Lung (tissue), 17 donors: ENCODE measurements at places on chromosomes 16 and 17.

- peak; percentile 43 for DNase-seq
Measured at GRCh38 chr17:18257982-18258355, 569 bp downstream of the FLII start.

DNA sequence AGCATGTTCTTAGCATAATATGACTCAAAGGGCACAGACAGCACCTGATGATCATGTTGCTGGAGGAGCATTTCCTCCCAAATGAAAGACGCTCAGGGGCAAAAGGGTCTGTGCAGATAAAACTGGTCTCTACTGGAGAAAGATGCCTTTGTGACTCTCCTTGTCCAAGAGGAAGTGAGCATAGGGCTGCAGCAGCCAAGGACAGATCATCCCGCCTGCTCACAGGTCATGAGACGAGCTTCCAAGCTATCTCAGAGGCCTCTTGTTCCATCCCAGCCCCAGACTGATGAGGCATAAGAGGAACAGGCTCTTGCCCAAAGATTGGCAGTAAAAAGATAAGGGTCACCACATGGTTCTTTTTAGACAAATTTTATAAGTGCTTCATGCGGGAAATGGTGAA lies 141.8 kb downstream of the KATNIP start:
- no peak for DNase-seq

GRCh38 chr16:55976815-55977214 lies 101.6 kb upstream of the CES5A start:
- no peak for DNase-seq

- DNase-seq, result no peak
Measured at GRCh38 chr16:27225536-27226360, 22.4 kb downstream of the KDM8 start.

DNA sequence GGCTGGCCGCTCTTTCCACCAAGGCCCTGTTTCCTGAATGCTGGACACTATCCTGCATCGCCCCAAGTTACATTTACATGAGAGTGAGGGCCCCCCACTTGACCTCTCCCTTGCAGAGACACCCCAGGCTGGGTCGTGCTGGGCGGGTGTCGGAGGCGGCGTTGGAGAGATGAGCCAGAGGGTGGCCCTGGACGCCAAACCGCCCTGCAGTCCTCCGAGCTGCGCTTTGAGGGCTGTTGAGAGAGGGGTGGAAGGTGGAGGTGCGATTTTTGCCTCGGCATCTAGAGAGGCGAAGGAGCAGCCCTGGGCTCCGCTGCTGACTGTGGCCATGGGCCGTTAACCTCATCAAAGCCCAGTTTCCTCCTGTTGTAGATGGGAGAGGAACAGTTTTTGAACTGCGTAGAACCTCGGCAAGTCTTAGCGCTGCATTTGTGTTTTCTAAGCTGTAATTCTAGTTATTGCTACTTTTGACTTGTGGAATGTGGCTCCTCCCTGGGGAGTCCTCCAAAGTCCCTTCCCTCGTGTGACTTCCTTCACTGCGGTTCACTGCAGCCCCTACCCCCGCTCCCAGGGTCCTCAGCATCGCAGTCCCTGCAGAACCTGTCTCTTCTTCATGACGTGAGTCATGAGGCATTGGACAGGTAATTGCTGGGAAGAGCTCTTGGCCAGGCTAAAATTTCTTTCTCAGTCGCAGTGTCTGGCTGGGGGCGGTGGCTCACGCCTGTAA lies 986 bp upstream of the ELOB start:
- DNase-seq, result peak; percentile 39

GRCh38 chr17:81240761-81241160 lies 1.6 kb downstream of the NDUFAF8 start:
- no peak for DNase-seq

DNA sequence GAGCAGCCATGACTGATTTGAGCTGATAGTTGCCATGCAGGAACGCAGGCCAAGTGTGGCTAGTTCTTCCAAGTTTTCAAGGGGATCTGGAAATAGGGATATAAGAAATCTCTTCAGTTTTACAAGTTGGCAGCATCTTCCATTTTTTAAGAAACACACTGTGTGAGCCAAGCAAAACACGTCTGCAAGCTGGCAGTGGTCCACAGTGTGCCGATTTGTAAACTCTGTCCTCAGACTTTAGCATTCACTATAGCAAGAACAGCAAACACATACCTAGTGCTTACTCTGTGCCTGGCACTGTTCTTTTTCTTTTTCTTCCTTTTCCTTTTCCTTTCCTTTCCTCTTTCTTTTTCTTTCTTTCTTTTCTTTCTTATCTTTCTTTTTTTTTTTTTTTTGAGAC lies 2.9 kb downstream of the ORAI3 start:
- peak; percentile 82 for DNase-seq

DNA sequence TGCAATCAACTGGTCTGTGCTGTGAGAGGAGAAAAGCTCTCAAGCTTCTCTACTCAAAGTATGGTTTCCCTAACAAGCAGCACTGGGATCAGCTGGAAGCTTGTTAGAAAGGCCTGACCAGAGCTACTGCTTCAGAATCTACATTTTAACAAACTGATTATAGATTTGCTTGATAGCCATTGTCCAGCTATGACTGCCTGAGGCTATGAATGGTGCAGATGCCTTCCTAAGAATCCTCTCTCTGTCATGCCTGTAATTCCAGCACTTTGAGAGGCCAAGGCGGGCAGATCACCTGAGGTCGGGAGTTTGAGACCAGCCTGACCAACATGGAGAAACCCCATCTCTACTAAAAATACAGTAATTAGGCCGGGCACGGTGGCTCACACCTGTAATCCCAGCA lies 28.6 kb downstream of the PKD1L3 start:
- no peak for DNase-seq

DNA sequence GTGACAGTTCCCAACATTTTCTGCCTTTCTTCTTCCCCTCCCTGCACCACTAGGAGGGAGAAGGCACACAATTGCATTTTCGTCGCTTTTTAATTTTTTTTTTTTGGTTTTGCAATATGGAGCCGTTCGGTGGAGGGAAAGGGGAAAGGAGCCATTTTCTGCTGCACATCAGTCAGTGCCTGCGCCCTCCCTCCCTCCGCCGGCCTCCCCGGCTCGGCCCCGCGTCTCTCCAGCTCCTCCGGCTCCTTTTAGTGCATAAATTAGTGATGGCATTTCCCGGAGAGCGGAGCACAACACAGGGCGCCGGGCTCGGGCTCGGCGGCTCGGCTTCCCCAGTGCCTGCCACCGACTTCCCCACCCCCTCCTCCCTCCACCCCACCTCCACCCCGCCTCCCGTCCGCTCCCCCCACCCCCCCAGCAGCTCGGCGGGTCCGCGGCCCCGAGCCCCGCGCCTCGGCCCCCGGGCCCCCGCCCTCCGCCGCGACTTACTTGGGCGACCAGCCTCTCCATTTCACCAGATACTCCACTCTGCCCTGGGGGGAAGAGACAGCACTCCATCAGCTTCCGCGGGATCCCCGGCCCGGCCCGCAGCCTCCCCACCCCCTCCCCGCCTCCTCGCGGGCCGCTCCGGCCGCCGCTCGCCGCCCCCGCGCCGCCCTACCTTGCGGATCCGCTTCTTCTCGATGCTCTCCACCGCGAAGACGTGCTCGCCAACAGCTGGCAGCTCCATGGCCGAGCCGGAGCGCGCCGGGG lies 542 bp downstream of the CBX4 start:
- peak; percentile 83 for DNase-seq

- DNase-seq, result no peak
Measured at GRCh38 chr16:89431158-89431584, 59.2 kb downstream of the ANKRD11 start.

DNA sequence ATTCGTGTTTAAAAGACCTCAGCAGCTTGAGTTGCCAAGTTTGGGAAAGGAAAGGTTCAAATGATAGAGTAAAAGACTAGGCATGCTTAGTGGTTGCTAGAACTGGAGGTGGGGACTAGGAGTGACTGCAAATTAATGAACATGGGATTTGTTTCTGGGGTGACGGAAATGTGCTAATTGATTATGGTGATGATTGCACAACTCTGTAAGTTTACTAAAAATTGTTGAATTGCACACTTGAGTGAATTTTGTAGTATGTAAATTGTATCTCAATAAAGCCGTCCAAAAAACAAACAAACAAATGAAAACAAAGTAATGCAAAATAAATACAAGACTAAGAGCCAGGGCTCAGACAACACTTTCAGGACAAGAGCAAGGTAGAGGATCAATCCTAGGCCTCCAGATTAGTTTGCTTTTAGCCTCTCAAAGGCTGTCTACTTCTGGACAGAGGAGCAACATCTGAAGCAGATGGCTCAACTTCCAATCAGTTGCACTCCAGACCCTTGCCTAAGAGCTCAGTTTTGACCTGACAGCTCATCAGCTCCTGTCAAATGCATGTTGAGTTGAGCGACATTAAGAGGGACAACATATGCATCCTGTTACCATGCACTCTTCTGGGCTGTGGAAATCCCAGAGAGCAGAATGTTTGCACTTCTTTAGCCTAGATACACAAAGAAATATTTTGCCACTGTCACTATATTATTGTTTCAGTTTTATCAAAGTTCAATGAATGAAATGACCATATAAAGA lies 111.2 kb upstream of the ASIC2 start:
- DNase-seq, result peak; percentile 94

DNA sequence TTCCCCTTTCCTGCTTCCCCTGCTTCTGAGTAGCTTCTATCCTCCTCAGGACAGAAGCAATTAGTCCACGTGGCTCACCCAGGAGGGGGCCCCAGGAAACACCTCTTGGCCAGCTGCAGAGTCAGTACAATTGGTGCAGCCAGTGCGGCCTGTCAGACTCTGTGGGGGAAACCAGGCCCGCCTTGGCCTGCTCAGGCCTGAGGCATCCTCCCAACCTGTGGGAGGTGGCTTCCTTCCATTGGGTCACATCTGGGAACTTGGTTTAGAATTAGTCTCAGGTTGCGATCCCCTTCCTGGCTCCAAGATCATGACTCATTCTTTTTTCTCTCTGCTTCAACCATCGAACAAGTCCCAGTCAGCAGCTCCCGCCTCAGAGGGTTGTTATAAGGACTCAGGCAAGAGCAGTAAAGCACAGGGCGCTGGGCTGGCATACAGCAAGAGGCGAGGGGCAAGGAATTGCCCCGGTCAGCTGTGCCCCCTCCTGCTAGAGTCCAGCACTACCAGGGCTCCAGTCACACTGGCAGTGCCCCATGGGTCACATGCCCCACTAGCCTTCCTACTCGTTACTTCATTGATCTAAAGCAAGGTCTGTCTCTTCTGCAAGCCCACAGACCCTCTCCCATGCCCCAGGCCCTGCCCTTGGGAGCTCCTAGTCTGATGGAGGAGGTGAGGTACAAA lies 8.1 kb upstream of the EPX start:
- no peak for DNase-seq

- no peak for DNase-seq
Measured at GRCh38 chr16:66443269-66443652, 16.2 kb downstream of the BEAN1 start.

DNA sequence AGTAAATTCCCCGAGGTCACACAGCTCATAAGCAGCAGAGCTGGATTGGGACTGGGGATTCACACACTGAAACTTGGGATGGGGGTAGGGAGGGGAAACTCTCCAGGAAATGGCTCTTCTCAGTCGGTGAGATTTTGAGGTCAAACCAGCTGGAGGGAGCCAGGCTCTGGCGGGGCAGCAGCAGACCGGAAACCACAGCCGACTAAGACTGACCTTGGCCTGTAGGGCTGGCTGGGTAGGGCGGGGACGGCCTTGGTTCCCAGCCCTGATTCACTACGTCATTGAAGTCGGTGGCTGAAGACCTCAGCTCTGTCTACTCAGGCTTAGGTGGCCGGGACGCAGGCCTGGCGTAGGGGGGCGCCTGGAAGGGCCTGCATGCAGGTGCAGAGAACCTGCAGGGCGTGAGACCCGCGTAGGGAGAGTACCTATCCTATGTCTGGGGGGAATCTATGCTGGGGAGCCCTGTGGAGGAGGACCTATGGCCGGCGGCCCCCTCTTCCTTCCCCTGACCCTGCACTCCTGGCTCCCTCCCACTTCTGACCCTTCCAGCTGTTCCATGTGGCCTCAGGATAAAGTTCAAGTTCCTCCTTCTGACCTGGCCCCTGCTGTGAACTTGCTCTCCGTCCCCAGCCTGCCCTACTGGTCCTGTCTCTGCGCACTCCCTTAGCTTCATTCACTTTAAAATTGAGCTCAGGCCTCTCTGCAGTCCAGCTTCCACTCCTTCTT lies 11.9 kb upstream of the SLC4A1 start:
- DNase-seq, result peak; percentile 77

- no peak for DNase-seq
Measured at GRCh38 chr17:28711723-28712031, at the start of gene PROCA1. PROCA1 (minus strand) TSS chr17:28711888; CDS start chr17:28711660, 228 bp downstream.

DNA sequence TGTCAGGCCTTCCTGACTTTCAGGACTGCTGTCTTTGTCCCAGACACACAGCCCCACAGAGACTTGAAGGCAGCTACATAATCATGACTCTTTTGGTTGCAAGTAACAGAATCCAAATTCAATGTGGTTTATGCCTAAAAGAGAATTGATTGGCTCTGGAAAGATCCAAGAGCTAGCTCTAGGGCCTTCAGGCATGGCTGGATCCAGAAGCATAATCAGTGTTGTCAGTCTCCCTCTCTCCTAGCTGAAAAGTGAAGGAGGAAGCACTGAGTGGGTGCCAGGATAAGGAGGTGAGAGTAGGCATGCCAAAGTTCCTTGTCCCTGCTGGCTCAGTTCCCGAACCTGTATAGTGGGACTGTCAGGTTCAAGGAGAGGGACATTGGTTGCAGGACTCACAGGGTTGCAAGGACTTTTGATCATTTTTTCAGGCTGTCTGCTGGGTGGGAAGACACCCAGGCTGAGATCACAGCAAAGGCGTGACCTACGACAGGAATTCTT lies 25.5 kb downstream of the SNX20 start:
- DNase-seq, result no peak

- DNase-seq, result no peak
Measured at GRCh38 chr16:82993926-82994325, 367.2 kb downstream of the CDH13 start.

DNA sequence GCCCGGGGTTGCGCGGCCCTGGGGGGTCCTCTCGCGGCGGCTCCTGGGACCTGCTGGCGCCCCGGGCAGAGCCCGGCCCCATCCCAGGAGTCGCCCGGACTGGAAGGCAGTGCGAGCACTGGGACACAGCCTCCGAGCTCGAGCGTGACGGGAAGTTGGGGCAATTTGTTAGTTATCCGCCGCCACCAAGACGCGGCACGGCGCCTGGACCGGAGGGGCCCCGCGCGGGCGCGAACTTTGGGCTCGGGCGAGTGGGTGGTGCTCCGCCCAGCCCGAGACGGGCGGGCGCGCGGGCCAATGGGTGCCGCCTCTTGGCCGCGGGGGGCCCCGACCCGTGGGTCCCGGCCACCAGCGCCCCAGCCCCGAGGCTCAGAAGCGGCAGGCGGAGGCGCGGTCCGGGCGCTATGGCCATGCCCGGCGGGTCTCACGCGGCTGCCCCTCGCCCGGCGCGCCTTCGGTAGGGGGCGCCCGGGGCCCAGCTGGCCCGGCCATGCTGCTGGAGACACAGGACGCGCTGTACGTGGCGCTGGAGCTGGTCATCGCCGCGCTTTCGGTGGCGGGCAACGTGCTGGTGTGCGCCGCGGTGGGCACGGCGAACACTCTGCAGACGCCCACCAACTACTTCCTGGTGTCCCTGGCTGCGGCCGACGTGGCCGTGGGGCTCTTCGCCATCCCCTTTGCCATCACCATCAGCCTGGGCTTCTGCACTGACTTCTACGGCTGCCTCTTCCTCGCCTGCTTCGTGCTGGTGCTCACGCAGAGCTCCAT lies at the start of gene ADORA2B:
ADORA2B (plus strand) TSS at position 372 of the 768 bp plus-strand sequence; CDS start at position 491, 119 bp downstream.
- DNase-seq, result peak; percentile 76
